Stimulated activated CD8-positive, alpha-beta memory T cell treated with anti-CD3 and anti-CD28 coated beads, Interleukin-12 subunit alpha, Interleukin-12 subunit beta, amount 100 ng/mL, for 1 hour (primary cell): ENCODE measurements at places on chromosomes 1 and 21.

DNA sequence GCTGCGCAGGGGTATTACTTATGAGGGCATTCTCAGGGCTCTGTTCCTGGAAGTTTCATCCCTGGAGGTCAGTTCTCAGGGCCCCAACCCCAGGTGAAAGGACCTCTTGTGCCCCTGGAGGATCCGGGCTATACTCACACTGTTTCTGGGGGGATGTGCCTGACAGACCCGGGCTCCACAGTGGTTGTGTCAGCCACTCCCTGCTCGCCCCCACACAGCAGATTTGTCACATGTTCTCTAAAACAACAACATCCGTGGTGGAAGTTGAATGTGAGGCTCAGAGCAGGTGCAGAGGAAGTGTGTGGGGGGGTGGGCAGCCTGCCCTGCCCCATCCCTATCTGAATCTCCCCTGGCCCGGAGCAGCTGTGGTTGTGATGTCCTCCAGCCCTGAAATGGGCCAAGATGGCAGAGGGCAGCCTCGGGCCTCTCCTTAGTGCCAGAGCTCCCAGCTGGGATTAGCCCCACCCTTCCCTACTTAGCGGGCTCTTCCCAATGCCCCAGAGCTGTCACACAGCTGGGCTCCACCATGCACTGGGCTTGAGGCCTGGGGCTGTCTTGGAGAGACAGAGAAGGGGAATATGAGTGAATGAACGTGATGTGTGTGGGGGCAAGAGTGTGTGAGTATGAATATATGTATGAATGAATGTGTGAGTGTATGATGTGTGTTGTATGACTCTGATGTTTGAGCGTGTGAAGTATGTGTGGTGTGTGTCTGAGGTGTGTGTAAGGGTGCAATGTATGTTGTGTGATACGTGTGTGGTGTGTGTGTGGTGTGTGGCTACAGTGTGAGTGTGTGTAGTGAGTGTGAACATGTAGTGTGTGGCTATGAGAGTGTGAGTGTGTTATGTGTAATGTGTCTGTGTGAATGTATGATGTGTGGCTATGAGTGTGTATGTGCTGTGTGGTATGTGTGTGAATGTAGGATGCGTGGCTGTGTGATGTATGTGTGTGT is 1.5 kb upstream of the FCMR start:
- peak; percentile 50 for DNase-seq

DNA sequence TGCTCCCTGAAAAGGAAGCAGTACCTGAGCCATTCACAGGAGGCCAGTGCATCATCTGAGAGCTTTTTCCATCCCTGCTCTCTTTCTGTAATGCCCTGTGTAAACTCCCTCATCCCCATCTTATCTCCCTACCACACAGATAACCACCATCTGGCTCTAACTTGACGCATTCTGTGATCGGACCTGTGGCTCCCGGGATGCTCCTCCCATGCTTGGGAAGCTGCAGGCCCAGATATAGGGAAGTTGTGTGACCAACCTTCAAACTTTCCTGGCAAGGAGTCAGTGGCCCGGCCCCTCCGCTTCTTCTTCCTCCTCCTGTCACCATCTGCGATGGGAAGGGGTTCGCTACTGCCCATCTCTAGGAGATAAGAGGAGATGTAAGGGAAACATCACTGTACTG is 21.1 kb downstream of the MKNK1 start:
- DNase-seq = no peak

DNA sequence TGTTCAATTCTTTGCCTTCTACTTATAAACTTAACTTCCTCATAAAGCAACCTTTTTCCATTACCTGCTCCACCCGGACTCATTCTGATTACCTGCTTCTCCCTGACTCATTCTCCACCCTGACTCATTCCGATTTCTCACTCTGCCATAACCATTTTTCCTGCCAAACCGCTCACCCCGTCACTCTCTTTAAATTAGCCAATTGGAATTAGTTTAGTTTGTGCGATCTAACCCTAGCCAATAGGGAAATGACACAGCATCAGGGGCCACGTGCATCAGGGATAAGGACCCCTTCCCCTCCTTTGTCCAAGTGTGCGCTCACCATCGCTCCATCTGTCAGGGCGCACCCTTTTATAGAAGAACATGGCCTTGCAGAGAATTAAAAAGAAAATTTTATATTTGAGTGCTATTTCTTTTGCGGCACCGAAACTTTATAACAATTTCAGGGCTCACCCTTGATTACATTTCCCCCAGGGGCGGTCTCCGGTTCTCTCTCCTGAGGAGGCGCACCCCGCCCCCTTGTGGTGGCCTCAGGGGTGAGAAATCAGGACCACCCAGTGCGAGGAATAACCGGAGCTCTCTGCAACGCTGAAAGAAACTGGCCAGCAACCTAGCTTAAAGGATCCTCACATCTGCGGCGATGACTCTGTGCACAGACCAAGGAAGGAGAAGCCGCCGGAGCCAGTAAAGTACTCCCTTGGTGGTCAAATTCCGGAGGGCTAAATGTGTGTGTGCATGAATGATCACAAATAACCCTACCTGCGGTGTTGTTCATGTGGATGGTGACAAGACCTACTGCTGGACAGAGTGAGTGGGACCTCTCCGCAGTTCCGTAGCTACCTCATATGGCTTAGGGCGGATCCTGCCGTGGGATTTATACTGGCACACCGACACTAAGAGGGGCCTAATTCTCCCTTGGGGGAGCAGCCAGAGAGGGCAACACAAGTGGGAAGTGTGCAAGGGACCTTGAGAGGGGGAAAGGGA is 30.3 kb upstream of the CBR3 start:
- peak; percentile 44 for DNase-seq

GRCh38 chr1:158961178-158961577 is 29.8 kb downstream of the PYHIN1 start:
- no peak for DNase-seq

- no peak for DNase-seq
Observed at GRCh38 chr1:33332357-33332789, 11.5 kb upstream of the A3GALT2 start.

DNA sequence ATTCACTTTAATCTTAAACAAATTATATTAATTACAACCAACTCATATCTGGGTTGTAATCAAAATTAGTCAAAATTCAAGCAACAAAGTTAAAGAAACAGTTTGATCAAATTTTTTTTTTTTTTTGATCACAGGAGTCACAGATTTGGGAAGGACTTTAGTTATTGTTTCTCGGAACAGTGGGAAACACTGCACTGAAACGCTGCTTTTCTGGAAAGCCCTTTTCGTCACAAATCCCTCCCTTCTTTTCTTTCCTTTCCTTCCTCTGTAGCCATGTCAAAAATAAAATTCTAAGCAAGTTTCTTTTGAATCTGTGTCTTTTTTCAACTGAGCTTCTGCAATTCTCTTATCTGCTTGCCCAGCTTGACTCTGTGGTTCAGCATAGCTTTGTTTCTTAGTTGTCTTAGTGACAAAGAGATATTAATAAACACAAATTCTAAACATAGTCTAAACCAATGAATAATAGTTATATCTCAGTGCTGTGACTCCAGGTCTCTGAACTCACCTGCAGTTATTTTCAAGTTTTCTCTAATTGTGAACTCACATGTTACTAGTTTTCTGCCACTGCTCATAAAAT is 53.8 kb downstream of the PTGS2 start:
- DNase-seq = no peak

- no peak for DNase-seq
Observed at GRCh38 chr1:100168051-100168450, 10.0 kb downstream of the LRRC39 start.

DNA sequence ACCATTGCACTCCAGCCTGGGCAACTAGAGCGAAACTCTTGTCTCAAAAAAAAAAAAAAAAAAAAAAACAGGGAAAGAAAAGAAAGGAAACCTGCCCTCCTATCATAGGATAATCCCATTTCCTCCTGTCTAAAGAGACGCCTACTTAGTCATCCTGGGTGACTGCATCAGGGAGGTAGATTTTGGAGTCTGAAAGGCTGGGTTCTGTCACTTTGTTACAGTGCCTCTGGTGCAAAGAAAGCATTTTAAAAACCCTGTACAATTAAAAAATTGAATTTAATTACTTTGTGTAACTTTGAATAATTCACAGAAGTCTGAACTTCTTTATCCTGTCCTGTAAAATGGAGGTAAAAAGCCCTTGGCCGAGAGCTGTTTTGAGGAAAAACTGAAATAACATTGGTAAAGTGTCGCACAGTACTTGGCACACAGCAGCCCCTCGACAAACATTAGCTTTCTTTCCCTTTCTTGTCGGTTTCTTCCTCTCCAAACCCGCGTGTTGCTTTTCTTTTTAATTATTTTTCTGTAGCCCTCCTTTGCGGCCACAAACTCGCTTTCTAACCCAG is 657 bp upstream of the HDAC1 start:
- DNase-seq = no peak

DNA sequence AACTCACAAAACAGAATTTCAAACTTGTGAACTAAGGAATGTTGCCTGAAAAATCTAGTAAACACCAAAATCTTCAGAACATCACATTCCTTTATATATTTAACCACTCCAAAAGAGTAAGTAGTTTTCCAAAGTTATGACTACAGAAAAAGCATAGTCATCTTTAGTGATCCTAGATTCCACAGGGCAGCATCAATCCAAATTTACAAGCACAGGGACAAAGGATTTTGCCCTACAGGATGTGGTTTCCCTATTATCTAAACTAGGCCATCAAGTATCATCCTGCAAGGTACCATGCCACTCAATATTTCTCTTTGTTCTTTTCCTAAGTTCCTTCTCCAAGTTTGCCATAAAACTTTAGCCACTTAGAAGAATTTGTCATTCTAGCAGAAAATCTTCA is 33.0 kb downstream of the COP1 start:
- DNase-seq = no peak

DNA sequence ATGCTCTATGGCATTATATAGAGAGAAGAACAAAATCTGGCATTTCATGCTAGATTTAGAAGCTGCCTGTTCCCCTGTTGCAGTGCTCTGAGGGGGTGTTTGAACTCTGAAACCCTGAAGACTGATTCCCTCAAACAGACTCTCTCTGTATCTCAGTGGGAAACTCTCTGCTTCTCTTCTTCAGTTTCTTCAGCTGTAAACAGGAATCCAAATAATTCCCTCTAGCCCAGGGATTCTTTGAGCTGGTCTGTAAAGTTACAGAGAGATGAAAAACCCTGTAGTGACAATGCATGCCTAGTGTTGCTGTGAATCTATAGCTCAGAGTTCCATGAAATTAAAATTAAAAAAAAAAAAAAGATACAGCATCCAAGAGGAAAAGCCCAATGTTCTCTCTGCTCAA is 17.0 kb upstream of the ROR1 start:
- DNase-seq = no peak

DNA sequence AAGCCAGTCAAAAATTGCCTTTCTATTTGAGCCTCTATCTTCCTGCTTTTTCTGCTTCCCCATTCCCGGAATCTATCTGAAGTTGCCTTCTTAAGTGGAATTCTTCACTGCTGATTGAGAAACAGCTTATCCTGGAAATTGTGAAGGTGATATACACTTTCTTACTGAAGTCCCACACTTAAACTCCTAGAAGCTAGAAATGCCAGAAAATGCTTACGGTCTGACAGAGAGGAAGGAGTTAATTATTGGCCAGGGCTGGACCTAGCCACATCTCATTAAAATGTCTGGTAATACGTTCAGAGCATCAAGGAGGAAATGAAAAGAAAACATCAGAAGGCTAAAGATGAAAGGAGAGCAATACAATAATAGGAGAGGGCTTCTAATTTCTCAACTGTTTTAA is 292.5 kb upstream of the SNX7 start:
- DNase-seq = no peak

GRCh38 chr1:40072142-40072541 is 24.9 kb downstream of the PPT1 start:
- DNase-seq = no peak

GRCh38 chr21:45280969-45281368 is 6.7 kb downstream of the POFUT2 start:
- no peak for DNase-seq

DNA sequence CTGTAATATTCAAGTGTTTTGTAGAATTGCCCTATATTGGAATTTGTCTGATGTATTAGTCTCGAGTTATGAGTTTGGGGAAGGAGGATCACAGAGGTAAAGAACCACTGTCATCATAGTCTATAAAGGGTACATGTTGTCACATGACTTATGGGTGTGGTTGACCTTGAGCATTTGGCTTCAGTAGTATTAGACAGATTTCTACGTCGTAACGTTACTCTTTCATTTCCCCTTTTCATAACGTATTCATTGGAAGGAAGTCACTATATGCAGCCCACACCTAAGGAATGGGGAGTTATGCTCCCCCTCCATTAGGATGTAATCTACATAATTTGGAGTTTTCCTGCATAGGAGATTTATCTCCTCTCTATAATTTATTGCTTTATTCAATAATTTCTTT is 110.1 kb upstream of the VAV3 start:
- no peak for DNase-seq

GRCh38 chr1:54671985-54672608 is 30.5 kb downstream of the MROH7 start:
- peak; percentile 47 for DNase-seq

GRCh38 chr21:31124010-31124409 is 85.7 kb upstream of the KRTAP19-8 start:
- DNase-seq = no peak

DNA sequence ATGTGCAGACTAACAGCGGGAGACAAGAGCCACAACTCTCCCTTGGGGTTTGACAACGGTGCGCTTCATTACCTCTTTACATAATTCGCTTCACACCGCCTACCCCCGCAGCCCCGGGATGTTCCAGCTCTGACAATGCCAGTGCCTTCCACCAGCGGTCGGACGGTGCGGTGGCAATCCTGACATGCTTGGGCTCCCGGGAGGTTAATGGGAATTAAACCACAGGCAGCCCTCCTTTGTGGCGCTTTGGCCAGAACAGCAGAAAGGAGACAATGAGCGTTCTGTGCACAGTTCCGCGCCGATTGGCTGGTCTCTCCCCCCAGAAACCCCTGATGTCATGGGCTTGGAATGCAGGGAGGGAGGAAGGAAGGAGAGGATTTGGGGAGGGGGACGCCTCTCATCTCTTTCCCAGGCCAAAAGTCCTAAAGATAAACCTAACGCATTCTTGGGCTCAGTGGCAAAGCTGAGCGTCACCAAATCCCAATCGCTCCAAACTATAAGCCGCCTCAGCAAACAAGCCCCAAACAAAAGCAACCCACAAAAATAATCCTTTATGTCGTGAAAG is 1.3 kb downstream of the CNN3 start:
- DNase-seq = no peak
